Globus pallidus (tissue), 1 donor: ENCODE measurements at places on chromosomes 6 and 20.

DNA sequence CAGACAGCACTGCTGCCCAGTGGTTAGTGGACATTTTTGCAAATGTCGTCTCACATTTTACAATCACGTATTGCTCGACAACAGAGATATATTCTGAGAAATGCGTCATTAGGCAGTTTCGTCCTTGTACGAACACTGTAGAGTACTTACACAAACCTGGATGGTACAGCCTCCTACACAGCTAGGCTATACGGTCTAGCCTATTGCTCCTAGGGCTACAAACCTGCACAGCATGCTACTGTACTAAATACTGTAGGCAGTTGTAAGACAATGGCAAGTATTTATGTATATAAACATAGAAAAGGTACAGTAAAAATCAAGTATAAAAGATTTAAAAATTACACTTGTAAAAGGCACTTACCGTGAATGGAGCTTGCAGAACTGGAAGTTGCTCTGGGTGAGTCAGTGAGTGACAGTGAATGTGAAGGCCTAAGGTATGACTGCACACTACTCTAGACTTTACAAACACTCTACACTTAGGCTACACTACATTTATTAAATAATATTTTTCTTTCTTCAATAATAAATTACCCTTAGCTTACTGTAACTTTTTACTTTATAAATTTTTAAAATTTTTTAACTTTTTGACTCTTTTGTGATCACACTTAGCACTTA is 43.1 kb downstream of the ALDH5A1 start:
- DNase-seq: no peak

GRCh38 chr20:49868964-49869363 is 46.4 kb downstream of the SPATA2 start:
- DNase-seq: no peak

DNA sequence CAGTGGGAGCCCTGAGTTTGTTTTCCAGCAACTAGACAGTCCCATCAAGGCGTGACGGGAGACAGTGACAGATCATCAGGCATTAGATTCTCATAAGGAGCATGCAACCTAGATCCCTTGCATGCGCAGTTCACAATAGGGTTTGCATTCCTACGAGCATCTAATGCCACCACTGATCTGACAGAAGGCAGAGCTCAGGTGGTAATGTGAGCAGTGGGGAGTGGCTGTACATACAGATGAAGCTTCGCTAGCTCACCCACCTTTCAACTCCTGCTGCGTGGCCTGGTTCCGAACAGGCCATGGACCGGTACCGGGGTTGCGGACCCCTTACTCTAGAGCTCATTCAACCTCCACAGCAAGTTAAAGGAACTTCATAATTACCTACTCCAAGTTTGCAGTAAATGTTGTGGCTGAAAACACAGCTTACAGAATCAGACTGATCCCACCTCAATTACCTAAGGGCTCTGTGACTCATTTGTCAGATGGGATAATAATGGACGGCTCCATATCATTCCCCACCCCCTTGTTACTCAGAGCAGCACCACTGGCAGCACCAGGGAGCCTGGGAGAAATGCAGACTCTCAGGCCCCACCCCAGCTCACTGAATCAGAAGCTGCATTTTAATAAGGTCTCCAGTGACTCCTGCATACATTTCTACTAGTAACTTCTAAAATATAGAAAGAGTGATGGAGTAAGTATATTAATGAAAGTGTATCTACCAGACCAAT is 15.7 kb downstream of the PXMP4 start:
- DNase-seq: no peak

- no peak for DNase-seq
Measured at GRCh38 chr20:44471481-44471882, 4.2 kb upstream of the TTPAL start.

DNA sequence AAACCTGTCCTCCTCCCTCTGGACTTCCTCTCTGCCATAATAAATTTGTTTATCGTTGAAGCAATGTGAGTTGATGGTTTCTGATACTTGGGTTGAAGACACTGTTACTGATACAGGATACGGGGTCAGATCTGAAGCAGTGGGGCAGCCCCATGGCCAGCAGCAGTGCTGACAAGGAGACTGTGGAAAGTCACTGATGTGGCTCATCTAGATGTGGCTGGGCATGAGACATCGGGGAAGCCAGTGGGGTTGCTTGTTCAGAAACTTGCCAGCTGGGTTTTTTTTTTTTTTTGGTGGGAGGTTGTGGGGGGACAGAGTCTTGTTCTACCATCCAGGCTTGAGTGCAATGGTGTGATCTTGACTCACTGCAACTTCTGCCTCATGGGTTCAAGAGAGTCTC is 2.6 kb upstream of the BPI start:
- DNase-seq: no peak

GRCh38 chr20:17841751-17842215 is 126.8 kb downstream of the SNX5 start:
- DNase-seq: no peak

DNA sequence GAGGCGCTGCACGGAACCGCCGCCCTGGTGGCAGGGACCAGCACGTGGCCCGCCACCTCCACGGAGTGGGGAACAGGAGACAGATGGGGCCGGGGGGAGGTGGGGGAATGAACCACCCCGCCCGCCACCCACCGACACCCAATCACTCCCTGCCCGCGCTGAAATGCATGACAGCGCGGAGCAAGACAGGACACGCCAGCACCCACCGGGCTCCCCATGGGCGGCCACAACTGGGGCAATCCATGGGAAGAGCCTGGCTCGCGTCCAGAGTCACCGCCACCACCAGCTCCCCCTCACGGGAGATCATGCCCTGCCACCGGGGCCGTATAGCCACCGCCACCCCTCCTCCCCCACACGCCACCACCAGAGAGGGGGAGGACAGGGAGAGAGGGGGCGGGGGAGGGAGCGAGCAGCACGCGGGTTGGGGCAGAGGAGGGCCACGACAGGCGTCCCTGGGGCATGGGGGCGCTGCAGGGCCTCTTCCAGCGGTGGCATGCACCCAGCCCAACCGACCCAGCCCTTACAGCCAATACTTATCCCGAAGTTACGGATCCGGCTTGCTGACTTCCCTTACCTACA is 744.3 kb upstream of the DEFB115 start:
- no peak for DNase-seq

- DNase-seq: no peak
Measured at GRCh38 chr20:63572788-63573646, 1.0 kb downstream of the HELZ2 start.

- DNase-seq: no peak
Measured at GRCh38 chr6:11947063-11947462, 65.0 kb upstream of the HIVEP1 start.

GRCh38 chr6:9439621-9440330 is 975.1 kb downstream of the TFAP2A start:
- no peak for DNase-seq

- DNase-seq: no peak
Measured at GRCh38 chr20:32456869-32457478, 98.8 kb downstream of the ASXL1 start.

GRCh38 chr6:161903584-161904212 is 629.8 kb upstream of the AGPAT4 start:
- DNase-seq: no peak

DNA sequence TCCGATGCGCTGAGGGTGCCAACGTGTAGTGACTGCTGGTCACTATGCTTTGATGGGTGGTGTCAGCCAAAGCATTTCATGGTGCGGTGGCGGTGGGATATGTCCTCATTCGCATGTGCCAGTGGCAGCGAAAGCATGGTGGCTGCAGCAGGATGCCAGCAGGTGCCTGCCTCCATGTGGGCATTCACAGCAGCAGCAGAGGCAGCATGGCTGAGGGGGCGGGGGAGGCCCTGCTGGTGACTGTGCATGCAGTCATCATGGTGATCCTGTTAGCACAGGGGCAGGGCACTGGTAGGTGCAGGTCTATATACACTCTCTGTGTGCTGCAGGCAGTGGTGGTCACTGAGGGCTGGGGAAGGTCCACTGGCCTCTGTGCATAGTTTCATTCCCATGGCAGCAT is 22.0 kb downstream of the FIG4 start:
- DNase-seq: no peak

DNA sequence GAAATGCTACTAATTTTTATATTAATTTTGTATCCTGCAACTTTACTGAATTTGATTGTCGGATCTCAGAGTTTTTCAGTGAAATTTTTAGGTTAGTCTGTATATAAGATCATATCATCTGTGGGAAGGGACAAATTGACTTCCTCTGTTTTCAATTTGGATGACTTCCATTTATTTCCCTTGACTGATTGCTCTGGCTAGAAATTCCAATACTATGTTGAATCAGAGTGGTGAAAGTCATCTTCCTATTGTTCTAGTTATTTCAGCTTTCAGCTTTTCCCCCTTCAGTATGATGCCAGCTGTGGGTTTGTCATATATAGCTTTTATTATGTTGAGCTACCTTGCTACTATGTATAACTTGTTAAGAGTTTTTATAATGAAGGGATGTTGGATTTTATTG is 771.2 kb downstream of the KIF16B start:
- DNase-seq: no peak

DNA sequence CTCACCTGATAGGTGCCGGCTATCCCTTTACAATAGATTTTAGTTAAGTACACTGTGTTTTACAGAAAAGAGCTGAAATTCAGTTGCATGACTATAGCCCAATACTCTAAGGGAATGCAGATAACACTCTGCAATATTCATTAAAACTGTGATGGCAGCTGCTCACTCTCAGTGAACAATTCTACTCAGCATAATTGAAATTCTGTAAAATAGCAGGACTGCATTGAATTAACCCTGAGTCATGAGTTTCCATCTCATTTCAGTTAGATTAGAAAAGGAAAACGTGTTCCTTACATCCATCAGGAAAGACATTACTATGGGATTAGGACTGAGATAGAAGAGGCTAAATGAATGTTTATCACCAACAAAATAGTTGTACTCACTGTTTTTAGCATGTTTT is 613.3 kb upstream of the JAG1 start:
- no peak for DNase-seq

DNA sequence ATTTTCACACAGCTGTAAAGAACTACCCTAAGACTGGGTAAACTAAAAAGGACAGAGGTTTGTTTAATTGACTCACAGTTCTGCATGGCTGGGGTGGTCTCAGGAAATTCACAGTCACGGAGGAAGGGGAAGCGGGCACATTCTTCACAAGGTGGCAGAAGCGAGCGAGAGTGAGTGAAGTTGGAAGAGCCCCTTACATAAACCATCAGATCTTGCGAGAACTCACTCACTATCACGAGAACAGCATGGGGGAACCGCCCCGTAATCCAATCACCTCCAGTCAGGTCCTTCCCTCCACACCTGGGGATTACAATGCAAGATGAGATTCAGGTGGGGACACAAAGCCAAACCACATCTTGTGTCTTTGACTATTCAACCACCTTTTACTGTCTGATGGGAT is 700.5 kb downstream of the TENT5A start:
- DNase-seq: no peak

DNA sequence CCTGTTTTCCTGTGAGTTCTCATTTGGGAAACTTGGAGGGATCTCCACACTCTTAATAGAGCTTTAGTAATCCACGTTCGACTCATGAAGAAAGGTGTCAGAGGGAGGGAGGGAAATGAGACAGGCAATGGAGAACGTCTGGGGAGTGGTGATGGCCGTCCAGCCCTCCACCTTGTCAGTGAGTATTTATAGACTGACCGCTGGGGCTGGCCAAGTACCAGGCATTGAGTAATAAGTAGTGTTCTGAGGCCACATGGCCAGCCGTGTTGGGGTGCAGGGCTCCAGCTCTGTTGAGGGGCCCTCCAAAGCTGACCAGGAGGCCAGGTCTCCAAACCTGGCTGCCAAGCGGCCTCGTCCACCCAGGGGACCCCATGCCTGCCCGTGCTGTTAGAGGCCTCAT is 11.3 kb upstream of the DSN1 start:
- DNase-seq: no peak

DNA sequence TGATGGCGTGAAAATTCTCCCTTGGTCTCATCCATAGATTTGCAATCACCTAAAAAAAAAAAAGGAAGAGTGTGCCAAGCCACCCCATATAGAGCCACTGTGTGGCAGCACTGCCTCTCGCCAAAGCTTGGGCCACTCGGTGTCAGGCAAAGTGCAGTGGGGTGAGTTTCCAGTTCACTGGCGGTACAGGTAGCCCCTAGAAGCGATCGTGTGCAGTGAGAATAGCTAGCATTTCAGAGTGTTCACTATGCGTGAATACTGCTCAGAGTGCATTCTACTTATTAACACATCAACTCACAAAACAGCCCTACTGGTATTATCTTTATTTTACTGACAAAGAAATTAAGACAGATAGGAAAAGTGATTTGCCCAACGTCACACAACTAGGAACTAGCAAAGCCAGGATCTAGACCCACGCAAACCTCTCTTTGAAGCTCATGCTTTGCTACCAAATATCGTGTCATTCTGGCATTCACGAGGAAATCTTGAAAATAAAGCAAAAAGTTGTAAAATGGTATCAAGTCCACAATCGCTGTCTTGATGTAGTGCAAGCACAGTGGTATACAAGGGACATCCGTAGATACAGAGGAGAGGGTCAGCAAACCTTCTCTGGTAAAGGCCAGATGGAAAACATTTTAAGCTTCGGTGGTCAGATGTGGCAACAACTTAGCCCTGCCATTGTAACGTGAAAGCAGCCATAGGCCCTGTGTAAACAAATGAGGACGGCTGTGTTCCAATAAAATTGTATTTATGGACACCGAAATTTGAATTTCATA is 10.4 kb upstream of the GCNT2 start:
- DNase-seq: peak; percentile 53

GRCh38 chr20:42656130-42656529 is 533.6 kb downstream of the PTPRT start:
- no peak for DNase-seq

GRCh38 chr20:3115190-3116107 is 30.9 kb upstream of the AVP start:
- DNase-seq: peak; percentile 37

DNA sequence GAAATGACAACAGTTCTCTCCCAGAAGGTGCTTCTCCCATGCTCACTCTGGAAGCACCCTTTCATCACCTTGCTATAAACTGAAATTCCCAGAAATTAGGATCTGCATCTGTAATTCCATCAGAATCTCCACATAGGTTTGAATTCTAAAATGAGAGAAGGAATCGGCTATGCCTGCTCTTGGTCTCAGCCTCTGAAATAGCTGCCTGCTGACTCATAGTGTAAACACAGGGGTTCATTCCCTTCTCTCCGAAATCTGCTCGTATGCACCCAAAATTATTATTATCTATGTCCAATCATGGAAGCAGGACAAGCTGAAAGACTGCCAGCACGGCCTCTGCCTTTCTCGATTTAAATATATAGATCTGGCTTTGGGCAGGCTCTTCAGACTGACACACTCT is 74.6 kb upstream of the TAB2 start:
- DNase-seq: no peak
